ENCODE measurements at places on chromosomes 2 and 18.

GRCh38 chr2:181122601-181123000, 142.2 kb downstream of the UBE2E3 start:
- DNase-seq, result no peak

GRCh38 chr2:86028766-86029381, 76.8 kb downstream of the POLR1A start:
- DNase-seq, result no peak

DNA sequence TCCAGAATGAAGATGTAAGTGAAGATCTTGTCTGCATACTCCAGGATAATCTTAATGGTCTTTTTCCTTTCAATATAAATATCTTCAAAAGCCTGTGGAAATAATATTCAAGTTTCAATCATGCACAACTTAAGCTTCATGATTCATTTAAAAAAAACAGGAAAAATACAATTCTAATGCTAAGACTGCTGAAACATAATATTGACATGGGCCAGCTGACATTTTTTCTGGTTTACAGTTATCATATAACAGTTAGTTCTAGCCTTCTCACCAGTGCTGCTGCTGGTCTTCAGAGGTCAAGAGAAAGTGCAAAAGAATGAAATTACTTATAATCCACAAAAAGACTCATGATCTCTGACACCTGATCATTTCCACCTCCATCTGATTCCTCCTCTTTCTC, 110.4 kb upstream of the SCN1A start:
- DNase-seq, result no peak

DNA sequence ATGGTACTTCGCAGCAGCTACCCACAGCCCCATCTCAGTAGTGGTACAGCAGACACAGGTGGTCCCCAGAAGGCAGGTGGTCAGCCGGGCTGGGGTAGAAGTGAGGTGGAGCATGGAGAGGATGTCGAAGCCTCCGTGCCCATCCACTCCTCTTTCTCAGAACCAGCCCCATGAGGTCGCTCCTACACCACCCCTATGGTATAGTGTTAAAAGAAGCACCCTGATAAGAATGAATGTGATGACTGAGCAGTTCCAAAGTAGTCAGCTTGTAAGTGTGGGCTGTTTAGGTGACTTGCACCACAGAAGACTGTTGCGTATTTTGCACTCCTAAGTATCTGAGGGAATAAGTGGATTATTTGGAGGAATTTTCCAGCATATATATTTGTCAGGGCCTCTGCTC, 111.3 kb downstream of the WDSUB1 start:
- no peak for DNase-seq

DNA sequence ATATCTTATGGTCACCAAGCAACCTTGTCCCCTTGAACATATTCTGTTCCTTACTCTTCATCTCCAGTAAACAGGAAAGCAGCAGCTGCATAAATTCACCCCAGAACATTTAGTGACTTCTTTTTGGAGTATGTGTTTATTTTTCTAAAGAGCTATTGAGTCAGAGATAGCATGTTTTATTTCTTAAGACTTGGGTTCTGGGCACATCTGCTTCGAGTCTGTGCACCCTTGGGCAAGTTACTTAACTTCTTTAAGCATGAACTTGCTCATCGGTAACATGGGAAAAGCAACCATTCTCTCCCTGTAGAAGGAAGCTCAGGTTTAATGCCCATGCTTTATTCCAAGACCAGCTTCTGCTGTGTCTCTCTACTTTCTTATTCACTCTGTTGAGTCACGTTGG, 309.3 kb upstream of the MEX3C start:
- no peak for DNase-seq

DNA sequence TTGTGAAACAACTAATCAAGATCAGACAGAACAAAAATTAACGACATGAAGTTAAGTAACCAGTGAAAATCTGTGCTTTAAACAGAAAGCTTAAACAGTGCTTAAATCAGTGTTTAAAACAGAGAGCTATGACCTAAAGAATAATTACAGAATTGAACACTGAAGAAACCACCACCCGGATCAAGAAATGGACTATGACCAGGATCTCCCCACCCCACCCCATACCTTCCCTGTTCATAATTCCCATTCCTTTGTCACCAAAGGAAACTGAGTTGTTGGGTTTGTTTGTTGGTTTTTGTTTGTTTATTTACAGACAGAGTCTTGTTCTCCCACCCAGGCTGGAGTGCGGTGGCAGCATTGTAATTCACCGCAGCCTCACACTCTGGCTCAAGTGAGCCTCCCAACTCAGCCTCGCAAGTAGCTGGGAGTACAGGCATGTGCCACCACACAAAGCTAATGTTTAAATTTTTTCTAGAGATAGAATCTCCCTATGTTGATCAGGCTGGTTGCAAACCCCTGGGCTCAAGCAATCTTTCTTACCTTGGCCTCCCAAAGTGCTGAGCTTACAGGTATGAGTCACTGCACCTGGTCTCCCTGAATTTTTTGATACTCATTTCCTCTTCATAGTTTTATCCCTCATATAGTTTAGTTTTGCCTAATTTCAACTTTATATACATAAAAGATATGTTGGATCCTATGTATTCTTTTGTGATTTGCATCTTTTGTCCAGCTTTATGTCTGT, 8.2 kb upstream of the ALPG start:
- DNase-seq, result no peak

- no peak for DNase-seq
Measured at GRCh38 chr18:71754246-71754645, 789.9 kb downstream of the CBLN2 start.

DNA sequence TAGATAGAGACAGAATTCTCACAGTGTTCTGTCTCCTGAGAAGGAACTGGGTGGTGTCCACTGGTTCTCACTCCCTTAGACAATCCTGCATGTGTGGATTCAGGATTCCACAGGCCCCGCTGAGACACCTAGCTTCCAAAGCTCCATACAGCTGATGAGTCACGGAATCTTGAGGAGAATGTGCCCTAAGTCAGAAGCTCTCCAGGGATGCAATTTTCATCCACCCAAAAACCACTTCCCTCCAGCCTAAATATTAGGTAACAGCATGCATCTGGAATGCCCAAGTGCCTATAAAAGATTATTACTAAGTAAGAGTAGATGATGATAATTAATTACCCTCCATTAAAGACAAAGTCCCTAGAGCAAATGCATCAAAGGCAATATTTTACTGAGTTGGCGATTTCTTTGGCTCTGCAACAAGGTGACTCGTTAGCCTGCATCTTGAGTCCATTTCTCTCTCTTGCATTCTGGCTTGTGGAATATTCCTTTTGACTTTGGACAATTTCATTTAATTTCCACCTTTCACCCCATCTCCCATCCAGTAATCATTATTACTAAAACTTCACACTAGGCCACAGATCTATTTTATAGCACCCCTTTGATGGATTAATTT, 475.1 kb downstream of the TNS1 start:
- no peak for DNase-seq

DNA sequence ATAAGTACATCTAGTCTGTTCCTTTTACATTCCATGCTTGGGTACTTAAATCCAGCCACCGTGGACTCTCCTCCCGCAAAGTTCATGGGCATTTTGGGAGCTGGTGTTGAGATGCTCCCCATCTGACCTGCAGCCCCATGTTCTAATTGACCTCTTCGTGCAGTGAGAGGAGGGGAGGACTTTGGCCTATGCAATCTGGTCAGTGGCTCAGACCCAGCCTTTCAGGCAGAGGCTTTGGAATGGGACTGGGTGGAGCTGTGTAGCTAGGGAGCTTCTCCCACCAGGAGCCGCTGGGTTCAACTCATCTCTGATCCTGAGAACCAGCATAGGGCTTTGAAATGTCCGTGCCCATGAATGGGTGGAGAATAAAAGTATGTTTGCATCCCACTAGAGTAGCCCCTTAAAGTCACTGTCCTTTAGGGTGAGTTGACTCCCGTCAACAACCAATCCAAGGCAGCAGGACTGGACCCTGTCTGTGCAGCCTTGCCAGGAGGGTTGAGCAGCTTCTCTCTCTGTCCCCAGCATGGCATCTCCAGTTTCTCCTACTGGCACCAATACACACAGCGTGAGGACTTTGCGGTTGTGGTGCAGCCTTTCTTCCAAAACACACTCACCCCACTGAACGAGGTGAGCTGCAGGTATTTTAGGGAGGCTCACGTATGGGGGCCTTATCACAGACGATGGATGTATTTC, 120.0 kb upstream of the PPP1CB start:
- no peak for DNase-seq

GRCh38 chr2:97766567-97766966, 53.2 kb downstream of the ZAP70 start:
- no peak for DNase-seq

DNA sequence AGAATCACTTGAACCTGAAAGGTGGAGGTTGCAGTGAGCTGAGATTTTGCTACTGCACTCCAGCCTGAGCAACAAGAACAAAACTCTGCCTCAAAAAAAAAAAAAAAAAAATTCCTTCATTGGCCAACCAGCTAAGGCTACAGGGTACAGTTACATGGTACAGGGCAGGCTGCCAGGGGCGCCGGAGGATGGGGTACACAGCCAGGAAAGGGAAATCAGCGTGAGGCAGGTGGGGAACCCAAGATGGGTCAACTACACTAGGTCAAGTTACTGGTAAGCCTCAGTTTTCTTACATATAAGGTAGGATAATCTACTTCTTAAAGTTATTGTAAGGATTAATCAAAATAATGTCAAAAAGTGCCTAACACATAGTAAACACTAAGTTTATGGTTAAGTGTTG, 142.6 kb upstream of the MSH6 start:
- no peak for DNase-seq

DNA sequence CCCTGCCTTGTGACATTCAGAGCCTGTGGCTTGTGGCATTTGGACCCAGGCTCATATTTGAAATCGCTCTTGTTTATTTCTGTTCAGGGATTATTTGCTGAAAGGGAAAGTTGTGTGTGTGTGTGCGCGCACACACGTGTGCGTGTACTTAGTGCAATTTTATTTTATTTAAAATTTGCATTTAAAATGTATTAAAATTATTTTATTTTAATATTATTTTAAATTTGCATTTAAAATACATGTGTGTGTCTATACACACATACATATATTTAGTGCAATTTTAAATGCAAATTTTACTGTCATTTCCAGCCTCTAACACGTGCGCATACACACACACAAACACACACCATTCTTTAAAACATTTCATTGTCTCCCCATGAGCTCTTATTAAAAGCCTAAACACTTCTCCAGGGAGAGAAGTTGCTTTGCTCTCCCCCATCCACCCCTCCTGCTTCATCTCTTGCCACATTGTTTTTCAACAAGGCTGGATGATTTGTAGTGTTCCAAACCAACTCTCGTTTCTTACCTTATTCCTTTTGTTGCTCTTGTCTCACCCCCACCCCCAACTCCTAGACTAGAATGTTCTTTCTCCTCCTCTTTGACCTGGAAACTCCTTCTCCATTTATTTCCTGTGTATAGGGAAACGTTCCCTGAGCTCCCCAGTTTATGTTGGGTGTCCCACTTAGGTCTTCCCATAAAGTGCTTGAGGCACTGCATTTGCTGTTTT, 3.8 kb upstream of the CCDC68 start:
- DNase-seq, result no peak

DNA sequence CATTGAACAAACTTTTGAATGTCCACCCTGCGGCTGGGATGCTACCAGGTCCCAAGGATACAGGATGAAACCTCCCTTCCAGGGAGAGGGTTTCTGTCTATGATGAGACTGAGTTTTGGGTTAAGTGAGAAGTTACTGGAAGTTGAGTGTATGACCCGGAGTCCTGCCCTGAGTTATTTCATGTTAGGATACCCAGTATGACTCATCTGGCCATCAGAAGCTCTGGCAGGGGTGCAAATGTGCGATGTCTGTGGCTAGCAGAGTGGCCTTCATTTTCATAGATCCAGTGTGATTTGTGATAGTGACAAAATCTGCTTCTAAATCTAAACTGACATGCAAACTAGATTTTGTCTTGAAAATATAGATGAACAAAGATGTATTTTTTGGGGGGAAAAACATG, 55.3 kb downstream of the KCTD1 start:
- DNase-seq, result no peak

- no peak for DNase-seq
Measured at GRCh38 chr2:132668987-132669907, 758 bp downstream of the LYPD1 start.

- no peak for DNase-seq
Measured at GRCh38 chr2:239252801-239253200, 148.0 kb downstream of the HDAC4 start.

DNA sequence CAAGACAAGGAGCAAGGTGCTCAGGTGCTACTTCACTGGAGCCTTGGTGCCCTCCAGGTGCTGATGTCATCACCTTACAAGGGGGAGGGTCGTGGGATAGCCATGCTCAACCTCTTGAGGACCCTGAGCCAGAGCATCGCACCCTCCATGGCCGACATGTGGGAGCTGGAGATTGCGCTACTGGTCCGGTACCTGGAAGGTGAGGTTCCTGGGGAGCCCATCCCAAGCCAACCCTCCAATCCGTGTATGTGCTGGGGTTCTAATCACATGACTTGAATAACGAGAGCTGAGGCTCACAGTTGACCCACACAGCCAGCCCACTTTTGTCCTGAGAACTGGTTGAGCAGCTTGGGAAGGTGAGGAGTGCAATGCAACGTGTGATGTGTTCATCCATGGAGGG, 25.9 kb downstream of the MROH2A start:
- DNase-seq, result no peak

DNA sequence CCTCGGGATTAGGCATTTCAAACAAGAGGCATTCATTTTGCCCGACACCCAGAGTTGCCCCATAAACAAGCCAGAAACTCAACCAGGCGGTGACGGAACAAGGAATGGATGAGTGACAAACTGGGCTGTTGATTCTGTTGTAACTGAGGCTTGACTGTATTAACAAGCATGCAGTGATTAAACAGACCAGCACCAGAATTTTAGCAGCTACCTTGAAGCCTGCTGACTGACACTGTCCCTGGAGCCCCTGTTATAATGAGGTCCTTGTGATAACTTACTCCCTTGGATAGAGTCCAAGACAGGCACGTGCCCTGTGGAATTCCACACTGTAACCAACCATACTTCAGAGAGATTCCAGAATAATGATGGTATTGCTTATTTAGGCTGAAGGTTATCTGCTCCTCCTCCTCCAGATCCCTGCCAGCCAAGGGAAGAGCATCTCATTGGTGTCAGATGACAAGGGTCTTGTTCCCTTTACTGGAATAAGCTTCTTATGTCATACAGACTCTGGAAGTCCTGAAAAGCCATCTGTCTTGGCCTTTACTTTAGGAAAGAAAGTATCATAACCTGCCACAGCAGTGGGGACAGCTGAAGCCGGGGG, 97.1 kb upstream of the RMDN2 start:
- DNase-seq, result no peak

DNA sequence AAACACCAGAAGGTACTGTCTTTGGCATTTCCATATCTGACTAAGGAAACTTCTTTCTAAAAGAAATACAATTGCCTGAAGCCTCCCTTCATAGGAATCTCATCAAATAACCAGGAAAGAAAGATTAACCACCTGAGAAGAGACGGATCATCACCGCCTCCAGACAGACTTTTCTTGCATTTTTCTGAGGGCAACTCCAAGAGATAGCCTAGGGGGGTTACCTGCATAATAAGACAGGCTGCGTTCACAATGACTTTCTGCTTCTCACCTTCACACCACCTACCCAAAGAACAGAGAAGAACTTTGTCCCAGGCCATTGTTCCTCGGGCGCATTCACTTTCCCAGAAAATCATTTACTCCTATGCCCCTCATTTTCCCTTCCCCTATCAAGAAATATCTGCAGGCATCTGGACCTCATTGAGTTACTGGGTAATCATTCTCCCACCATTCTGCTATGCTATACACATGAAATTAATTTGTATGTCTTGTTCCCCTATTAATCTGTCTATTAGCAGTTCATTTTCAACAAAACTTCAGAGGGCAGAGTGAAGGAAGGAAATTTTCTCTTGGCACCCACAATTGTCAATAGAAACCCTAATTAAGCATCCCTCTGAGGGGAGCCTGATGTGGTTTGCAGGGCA, 8.3 kb upstream of the POMC start:
- DNase-seq, result no peak

All from renal cortex interstitium (tissue), 15 donors.